ENCODE measurements at places on chromosomes 3 and 15.

- no peak for DNase-seq
Measured at GRCh38 chr3:50117120-50117519, 28.4 kb downstream of the RBM5 start.

- DNase-seq = no peak
Measured at GRCh38 chr15:23038726-23039142, 635 bp downstream of the TUBGCP5 start.

- DNase-seq = no peak
Measured at GRCh38 chr15:73745073-73745472, 8.1 kb downstream of the INSYN1 start.

- no peak for DNase-seq
Measured at GRCh38 chr3:69116897-69117296, 5.5 kb downstream of the LMOD3 start.

GRCh38 chr15:39061952-39062464 is 497.4 kb upstream of the RASGRP1 start:
- DNase-seq = no peak

DNA sequence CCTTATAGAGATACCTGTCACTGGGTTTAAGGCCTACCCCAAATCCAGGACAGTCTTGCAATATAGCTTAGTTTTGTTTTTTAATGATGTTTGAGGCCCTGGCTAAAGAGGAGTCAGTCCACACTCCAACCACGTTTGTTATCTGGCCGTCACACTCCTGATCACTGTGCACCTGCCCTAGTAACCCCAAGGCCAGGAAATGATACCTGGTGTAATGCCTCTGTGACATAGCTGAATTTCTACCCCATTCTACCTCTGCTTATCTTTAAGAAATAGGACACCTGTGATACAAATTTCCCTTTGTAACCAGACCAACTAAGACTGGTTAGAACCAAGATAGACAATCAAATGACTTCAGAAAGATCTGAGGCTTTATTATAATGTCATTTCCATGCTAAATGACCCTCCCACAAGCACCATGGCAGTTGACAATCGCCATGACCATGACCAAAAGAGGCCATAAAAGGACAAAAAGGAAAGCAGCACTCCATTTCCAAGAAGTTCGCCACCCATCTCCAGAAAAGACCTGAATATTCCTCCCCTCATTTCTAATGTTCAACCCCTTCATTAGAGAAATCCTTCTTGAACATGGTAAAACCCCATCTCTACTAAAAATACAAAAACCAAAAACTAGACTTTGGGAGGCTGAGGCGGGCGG is 4.8 kb upstream of the RTP3 start:
- DNase-seq = no peak

GRCh38 chr3:133895208-133896001 is at the start of gene RAB6B:
Gene RAB6B (minus strand): TSS chr3:133895882. CDS start chr3:133895466, 416 bp downstream.
- peak; percentile 62 for DNase-seq

- no peak for DNase-seq
Measured at GRCh38 chr3:157249606-157250005, 89.7 kb upstream of the CCNL1 start.

DNA sequence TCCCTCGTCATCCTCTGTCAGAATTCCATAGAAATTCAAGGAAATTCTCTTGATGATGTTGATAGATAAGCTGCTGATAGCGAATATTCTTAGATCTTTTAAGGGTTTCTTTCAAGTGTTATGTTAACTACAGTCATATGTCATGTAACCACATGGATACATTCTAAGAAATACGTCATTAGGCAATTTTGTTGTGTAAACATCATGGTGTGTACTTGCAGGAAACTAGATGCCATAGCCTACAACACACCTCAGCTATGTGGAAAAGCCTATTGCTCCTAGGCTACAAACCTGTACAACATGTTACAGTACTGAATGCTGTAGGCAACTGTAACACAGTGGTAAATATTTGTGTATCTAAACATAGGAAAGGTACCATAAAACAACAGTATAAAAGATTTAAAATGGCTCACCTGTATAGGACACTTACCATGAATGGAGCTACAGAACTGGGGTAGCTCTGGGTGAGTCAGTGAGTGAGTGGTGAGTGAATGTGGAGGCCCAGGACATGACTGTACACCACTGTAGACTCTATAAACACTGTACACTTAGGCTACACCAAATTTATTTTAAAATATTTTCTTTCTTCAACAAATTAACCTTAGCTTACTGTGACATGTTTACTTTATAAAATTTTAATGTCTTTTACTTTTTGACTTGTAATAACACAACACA is 34.6 kb downstream of the GLDN start:
- no peak for DNase-seq

DNA sequence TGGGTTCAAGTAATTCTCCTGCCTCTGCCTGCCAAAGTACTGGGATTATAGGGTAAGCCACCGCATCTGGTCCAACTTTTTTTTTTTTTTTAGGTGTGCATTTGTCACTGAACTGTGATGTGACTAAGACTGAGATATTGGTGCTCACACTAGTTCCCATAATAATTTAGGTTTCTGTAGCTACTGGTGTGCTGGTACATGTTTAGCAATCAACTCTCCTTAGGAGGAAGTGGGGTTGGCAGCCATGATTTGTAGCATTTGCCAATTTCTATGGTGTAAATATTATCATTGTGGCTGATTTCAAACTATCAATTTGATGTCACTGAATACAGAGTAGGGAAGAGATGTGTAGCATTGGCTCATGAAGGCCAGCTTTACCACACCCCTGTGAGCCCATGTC is 372.7 kb downstream of the EDEM1 start:
- DNase-seq = no peak

DNA sequence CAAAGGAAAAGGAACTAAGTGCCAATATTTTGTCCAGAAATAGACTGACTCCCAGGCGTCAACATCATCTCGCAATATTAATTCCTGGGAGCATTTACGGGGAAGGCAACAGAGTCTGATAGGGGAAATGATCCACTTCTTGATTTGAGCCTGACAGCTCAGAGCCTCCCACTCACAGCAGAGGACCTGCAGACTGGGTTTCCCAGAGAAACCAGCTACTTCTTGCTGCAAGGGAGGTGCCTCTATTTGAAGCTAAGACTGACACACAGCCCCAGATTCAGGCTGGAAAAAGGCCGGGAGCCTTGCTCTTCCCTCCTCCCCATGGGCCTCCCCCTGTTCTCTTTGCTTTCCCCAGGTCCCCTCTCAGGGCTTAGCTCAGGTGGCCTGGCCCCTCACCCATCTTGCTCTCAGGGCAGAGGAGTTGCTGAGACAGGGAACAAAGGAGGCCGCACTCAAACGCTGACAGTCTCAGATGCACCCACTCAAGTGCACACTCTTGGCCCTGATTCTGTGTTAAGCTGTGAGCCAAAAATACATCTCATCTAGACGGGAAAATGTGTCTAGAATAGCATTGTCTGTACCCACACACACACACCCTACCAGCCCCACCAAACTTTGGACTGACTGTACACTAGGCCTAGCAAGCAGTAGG is 49.8 kb upstream of the DCLK3 start:
- no peak for DNase-seq

- no peak for DNase-seq
Measured at GRCh38 chr15:69215314-69216035, 55.0 kb downstream of the GLCE start.

- no peak for DNase-seq
Measured at GRCh38 chr3:71067977-71068654, 515.4 kb downstream of the FOXP1 start.

- DNase-seq = no peak
Measured at GRCh38 chr15:65385870-65386258, 8.1 kb upstream of the IGDCC3 start.
